ENCODE measurements at places on chromosomes 1 and 21.

DNA sequence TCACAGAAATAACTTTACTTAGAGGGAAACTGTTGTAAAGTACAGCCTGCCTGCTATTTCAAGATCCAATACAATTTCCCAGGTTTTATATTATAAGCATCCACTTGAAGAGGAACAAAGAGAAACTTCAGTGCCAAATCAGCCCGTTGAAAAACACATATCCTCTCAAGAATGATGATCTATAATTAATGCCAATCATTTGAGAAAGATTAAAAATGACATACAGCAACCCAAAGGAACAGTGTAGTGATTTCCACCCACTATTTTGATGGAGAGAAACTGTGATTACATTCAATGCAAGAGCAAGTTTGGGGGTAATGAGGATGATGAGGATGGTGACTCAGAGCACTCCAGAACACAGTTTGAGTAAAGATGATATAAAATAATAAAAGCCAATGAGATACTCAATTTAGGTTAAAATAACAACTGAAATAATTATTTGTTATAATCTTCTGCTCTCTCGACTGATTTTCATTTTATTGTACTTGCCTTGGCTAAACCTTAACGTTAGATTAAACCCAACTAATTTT, 715.5 kb downstream of the NCAM2 start:
- no peak for DNase-seq

GRCh38 chr1:32611859-32612188, 38.5 kb downstream of the ZBTB8OS start:
- DNase-seq, result no peak

- DNase-seq, result no peak
These were observed 34.5 kb downstream of the PARP1 start for GRCh38 chr1:226373376-226373775.

GRCh38 chr1:157595356-157595755, 2.5 kb downstream of the FCRL4 start:
- no peak for DNase-seq

GRCh38 chr1:16451841-16452528, 11.5 kb downstream of the NECAP2 start:
- DNase-seq, result no peak

DNA sequence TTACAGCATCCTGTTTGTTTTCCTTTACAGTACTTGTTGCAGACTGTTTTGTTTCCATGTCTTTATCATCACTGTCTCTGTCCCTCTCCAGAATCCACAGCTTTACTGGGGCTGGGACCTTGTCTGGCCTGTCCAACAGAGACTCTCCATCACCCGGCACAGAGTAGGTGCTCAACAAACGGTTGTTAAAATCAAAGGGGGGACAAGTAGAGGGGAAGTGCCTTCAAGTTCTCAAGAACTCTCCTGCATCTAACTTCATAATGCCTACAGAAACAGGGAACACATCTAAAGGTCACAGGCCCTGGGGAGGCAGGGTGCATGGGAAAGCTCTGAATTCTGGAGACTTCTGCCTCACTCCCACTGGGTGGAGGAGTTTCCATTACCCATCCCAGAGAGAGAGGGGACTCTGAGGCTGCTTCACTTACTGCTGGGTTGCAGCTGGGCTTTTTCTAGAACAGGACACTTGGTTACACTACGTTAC, 2.3 kb upstream of the ECE1 start:
- no peak for DNase-seq

DNA sequence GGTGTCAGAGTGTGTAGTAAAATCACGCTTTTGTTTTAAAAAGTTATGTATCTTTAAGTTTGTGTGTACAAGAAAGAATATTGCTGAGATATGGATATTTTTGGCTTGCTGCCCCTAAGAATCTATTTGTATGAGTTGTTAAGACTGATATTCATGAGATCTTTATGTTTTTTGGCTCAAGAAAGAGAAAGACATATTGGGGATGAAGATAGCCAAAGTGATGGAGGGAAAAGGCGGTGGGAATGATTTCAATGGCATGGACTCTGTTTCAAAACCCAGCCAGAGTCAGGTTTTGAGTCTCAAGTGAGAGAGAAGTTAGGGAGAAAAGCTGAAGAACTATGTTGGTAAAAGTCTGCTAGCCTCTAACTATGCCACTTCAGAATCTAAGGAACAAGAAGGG, 351.7 kb downstream of the PBX1 start:
- DNase-seq, result no peak

GRCh38 chr1:18118491-18118890, 10.9 kb downstream of the IGSF21 start:
- DNase-seq, result no peak

- peak; percentile 36 for DNase-seq
These were observed 8.0 kb upstream of the PLCH2 start for GRCh38 chr1:2468041-2468472.

Data from CD4-positive, alpha-beta memory T cell (primary cell).